ENCODE measurements at places on chromosomes 3 and 15.

DNA sequence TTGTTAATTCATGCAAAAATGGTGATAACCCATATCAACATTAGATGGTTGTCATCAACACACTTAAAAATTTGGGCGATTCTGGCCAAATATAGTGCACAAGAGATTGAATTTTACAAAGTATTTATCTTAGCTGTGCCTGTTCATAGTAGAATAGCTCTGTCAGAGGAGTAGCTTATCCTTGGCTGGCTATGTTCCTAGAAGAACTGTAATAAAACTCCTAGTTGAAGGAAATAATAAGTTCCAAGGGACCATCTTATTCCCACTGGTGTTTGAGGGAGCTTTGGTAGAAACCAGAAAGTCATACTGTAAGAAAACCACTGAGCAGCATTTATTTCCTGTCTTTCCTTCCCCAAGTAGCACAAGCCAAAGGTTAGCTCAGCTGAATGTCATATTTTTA is 201.8 kb downstream of the GRM7 start:
- DNase-seq = no peak

- no peak for DNase-seq
Observed at GRCh38 chr15:46296797-46297196, 662.0 kb downstream of the SQOR start.

GRCh38 chr15:31034152-31034551 is 42.7 kb upstream of the MTMR10 start:
- DNase-seq = no peak

- DNase-seq = no peak
Observed at GRCh38 chr15:33443708-33444107, 132.9 kb downstream of the RYR3 start.

- DNase-seq = no peak
Observed at GRCh38 chr3:172564499-172564898, 41.3 kb upstream of the TNFSF10 start.

Data from effector memory CD8-positive, alpha-beta T cell (primary cell).